ENCODE measurements at places on chromosomes 11 and 22.

GRCh38 chr22:32920032-32920628 is 118.6 kb downstream of the TIMP3 start:
- no peak for DNase-seq

GRCh38 chr11:20912065-20912821 is 242.9 kb downstream of the NELL1 start:
- DNase-seq: no peak

DNA sequence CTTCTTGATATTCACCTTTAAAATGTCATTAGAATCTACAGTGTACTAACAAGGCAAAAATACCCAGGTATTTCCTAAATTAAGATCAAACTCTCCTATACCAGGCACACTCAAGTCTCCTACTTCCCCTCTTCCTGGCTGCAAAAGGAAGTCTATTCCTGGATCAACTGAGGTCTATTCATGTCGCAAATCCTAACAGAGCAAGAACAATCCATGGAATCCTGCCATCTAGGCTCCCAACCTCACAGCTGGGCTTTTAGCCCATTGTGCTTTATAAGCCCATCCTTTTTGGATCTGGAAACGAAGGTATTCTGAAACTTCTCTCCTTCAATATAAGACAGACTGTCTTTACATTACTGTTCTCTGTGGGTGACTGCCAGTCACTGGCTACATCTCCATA is 161.8 kb downstream of the SOX6 start:
- no peak for DNase-seq

- no peak for DNase-seq
Observed at GRCh38 chr22:44042249-44043218, 18.4 kb downstream of the PARVB start.

- no peak for DNase-seq
Observed at GRCh38 chr22:37726241-37726887, 29.5 kb downstream of the TRIOBP start.

- DNase-seq: no peak
Observed at GRCh38 chr11:12053606-12054361, 45.4 kb upstream of the DKK3 start.

DNA sequence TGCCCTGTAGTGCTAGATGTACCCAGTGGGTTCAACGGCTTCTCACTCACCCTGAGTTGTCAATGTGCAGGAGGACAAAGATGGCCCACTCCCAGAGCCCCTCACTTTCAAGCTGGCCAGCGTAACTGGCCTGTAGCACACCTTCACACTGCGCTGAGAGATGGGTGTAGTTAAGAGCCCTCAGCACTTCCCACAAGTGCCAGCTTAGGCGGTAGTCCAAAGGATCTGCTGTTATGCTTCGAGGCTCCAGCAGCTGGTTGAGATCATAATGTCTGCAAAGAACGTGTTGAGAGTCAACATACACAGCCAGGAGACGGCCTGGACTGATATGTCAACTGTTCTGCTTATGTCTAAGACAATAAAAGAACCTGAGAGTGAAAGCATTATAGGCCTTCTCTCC is 14.7 kb upstream of the CHRNA10 start:
- DNase-seq: no peak

- DNase-seq: no peak
Observed at GRCh38 chr22:29949872-29950271, 66.9 kb downstream of the MTMR3 start.

- no peak for DNase-seq
Observed at GRCh38 chr22:46349238-46349637, 13.7 kb downstream of the TRMU start.

DNA sequence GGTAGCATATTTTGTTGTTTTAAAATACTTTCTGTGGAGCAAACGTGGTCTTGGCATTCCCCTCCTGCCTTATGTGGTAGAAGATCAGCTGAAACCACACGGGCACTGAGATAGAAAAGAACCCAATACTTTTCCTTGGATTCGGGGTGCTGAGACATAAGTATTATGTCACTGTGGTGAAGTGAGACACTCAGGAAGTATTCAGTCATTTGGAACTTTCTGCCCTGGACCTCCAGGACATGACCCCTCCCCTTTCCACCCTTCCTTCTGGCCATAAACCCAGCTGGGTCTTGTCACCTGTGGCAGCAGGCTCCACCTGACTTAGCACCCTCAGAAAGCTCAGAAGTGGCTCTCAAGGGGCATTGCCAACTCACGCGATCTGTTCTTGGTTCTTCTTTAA is 123.4 kb downstream of the SWAP70 start:
- DNase-seq: no peak

DNA sequence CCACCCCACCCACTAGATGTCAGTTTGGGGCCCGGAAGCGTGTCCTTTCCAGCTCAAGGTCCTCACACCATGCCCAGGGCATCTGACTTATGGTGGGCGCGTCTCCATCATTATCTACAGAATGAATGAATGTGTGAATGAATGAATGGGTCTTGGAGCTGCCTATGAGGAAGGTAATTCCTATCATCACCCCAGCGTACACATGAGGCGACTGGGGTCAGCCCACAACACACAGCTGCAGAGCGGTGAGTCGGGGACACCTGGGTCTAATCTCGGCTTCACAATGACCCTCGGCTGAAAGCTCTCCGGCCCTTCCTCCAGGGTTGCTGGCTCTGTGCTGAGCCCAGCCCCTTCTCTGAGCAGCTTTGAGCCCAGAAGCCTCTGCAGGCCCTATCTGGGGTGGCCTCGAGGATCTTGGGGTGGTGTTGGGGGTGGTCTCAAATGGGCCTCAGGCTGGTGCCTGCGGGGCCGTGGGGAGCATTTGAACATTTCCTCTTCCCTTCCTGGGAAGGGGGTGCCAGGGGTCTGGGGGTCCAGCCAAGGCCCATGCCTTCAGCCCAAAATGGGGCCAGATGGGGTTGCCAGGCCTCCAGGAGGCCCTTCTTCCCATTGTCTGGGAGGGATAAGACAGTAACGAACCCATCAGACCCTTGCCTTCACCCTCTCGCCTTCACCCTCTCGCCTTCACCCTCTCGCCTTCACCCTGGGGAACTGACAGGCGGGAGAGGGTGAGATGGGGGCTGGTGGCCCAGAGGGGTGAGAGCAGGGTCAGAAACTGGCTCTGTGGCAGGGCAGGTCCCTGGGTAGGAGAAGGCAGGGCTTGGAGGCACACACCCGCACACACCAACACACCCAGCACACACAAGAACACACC is 82.4 kb downstream of the MYEOV start:
- no peak for DNase-seq

- DNase-seq: no peak
Observed at GRCh38 chr11:114586797-114587196, 8.8 kb downstream of the NXPE4 start.

GRCh38 chr11:110490886-110491285 is 61.1 kb downstream of the FDX1 start:
- no peak for DNase-seq

DNA sequence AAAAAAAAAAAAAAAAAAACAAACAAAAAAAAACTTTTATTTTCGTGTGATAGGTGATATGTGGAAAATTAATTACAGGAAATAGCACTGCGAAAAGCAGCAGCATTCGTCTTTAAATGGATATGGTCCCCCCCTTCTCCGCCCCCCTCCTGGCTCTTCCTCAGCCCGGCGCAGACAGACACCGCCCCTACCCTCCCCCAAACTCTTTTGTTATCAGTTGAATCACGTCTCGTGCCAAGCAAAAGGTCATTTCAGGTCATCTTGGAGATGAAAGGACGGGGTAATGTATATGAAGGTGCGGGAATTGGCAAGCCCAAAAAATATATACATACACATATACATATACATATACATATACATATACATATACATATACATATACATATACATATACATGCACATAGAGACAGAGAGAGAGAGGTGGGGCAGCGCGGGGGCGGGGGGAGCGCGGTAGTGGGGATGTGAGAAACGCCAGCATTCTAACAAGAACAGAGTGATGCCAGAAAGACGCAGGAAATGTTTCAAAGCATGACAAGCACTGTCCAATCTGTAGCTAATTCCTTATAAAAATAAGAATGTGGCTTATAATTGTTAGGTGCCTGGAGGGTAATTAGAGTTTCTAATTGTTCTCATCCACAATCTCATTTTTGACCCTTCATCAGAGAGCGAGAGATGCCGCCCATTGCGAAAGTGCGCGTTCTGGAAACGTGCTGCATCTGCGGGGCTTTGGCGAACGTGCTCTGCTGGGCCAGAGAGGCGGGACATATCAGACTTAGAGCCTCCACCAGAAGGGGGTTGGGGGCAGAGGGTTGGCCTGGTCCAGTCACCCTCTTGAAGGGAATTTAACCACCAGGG is 214.5 kb upstream of the UBASH3B start:
- no peak for DNase-seq

DNA sequence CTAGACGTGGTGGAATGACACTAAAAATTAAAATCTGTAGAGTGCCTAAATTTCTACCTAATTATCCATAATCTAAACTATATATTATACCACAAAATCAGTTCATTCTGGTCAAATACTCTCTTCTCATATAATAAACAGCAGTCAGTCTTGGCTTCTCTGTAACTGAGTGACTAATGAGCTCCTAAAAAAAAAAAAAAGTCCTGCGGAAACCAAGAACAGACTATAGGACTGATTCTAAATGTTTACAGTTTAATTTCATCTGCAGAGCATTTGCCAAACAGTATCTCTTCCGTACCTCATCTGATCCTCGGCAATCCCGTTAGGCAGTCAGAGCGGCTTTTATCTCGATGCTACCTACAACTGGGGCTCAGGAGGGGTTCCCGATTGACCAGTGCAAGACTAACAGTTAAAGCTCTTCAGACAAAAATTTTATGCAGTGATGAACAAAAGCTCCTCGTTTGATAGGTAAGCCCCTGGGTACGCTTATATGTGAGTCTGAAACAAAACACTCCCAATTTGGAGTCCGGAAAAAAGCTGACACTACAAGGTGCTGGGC is 686 bp downstream of the KIF18A start:
- no peak for DNase-seq

DNA sequence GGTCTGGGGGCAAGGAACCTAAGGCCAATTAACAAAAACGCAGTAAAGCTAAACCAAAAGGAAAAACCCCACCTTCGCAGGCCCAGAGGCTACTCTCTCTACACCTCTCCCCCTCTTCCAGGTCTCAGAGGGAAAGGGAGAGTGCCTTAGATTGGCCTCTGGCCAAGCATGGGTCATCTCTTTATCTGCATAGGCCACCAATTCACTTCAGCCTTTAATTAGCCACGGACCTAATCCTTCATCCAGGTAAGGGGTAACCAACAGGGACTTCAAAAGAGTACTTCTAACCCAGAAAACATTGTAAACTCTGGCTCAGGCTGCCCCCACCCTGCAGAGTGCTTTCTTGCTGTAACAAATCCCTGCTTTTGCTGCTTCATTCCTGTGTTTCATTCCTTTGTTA is 9.4 kb downstream of the VSTM5 start:
- no peak for DNase-seq

DNA sequence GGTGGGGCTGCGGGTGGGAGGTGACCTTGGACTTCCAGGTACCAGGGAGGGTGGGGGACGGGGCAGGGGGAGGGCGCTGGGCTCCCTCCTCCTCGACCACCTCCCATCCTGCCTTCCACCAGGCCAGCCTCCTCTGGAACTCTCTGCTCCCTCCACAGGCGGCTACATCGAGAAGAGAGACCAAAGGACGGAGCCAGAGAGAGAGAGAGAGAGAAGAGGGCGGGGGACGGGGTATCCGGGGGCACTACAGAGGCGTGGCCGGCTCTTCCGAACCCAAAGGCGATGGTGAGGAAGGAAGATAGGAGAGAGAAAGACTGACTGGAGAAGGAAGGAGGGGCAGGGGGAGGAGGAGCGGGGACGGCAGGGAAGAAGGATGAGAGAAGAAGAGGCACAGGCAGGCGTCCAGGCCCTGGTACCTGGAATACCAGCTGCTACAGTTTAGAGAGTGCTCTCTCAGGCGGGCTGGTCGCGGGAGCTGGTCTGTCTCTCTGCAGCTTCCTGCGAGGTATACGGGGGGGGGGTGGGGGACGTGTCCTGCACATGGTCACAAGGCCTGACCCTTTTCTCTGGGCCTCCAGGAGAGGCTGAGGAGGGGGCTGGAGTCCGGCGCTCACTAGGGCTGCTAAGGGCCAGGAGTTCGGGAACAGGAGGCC is 38.0 kb downstream of the IGSF9B start:
- no peak for DNase-seq

DNA sequence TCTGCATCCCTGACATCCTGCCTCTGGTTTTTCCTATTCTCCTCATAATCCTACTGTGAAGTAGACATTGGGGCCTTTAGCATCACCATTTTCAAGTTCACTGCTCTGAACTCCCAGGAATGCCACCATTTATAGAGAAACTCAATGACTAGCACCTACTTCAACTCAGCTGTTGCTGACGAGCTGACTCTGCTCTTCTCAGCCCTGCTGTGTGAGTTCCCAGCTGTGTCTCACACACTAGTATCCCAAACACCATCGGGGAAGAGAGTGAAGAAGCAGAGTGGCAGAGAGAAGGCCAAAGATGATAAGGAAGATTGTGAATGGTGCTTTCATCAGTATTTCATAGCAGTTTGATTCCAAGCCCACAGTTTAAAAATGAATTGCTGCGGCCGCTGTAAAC is 71.9 kb downstream of the PLEKHA7 start:
- DNase-seq: no peak

DNA sequence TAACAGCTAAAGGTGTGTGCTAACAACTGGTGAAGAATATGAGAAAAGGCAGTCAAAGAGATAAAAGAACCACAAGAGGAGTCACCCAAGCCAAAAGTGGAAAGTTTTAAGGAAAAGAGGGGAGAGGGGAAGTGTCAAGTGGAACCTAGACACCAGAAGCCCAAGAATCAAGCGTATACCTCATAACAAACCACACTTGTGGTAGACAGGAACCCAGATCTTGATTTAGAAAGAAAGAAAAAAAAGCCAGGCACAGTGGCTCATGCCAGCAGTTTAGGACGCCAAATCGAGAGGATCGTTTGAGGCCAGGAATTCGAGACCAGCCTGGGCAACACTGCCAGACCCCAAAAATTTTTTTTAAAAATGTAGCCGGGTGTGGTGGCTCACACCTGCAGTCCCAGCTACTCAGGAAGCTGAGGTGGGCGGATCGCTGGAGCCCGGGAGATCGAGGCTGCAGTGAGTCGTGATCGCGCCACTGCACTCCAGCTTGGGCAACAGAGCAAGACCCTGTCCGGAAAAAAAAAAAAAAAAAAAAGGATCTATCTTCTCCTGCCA is 877 bp downstream of the SLC25A17 start:
- no peak for DNase-seq

DNA sequence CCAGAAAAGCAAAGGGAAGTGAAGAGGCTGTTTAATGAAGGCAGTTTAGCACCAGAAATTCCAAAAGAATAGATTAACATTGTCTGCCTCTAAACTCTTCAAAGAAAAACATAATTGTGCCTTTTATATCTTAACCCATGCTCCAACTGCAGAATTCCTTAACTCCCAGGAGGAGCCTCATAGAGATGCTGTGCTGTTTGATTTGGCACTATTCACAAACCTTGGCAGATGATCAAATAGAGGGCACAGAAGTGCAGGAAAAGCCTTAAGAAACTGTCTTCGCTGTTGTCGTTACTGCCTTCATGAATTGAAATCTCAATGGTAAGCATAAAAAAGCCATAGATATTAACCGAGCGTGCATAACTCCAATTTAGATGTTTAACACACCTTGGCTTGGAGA is 124.1 kb upstream of the MPPED2 start:
- no peak for DNase-seq

- no peak for DNase-seq
Observed at GRCh38 chr11:83819931-83820549, 533.9 kb upstream of the CCDC90B start.

GRCh38 chr11:117930668-117931330 is 1.6 kb upstream of the TMPRSS13 start:
- peak; percentile 27 for DNase-seq

Measured in stimulated activated CD8-positive, alpha-beta memory T cell treated with anti-CD3 and anti-CD28 coated beads, Interleukin-15, amount 100 ng/mL, for 4 hours (primary cell).